ENCODE measurements at places on chromosomes 2 and 18. TPM values are rescaled to one million over a fixed set of nuclear protein-coding genes. Genes with fewer than 3 reads are reported as not detected.

VAMP8 gene
- 0.43 TPM for total RNA-seq

SLC5A7 gene
- not detected for total RNA-seq

GCG gene
- not detected for total RNA-seq

ZBTB7C gene
- 1.1 TPM for total RNA-seq

CCDC68 gene
- not detected for total RNA-seq

CDK15 gene
- total RNA-seq: 8.0 TPM

GPATCH11 gene
- 3.4 TPM for total RNA-seq

POTEC gene
- 0.10 TPM for total RNA-seq

CCDC102B gene
- total RNA-seq: 11.0 TPM

FOXI3 gene
- not detected for total RNA-seq

BOLL gene
- total RNA-seq: not detected

GCA gene
- total RNA-seq: 11.3 TPM

CRYBA2 gene
- not detected for total RNA-seq

DSG2 gene
- 26.4 TPM for total RNA-seq

DSG1 gene
- total RNA-seq: 0.02 TPM

TMEM37 gene
- 1.5 TPM for total RNA-seq

RNF25 gene
- 59.5 TPM for total RNA-seq

ACADL gene
- not detected for total RNA-seq

COL4A3 gene
- not detected for total RNA-seq

MATN3 gene
- 0.46 TPM for total RNA-seq

GPR35 gene
- total RNA-seq: 0.75 TPM

COPS8 gene
- total RNA-seq: 217 TPM

FSHR gene
- total RNA-seq: not detected

CD8A gene
- total RNA-seq: not detected

SPR gene
- 52.5 TPM for total RNA-seq

CYS1 gene
- total RNA-seq: 1.1 TPM

RUFY4 gene
- not detected for total RNA-seq

SPATA3 gene
- total RNA-seq: not detected

SPP2 gene
- total RNA-seq: not detected

CIB4 gene
- total RNA-seq: not detected

DTNA gene
- 11.7 TPM for total RNA-seq

PRSS56 gene
- total RNA-seq: not detected

MCM6 gene
- 23.6 TPM for total RNA-seq

CYP27A1 gene
- not detected for total RNA-seq

KCNK3 gene
- 0.12 TPM for total RNA-seq

KATNAL2 gene
- 6.8 TPM for total RNA-seq

C2orf66 gene
- total RNA-seq: not detected

EMILIN1 gene
- total RNA-seq: 10.8 TPM

SP140 gene
- not detected for total RNA-seq

RESP18 gene
- total RNA-seq: not detected

GREB1 gene
- 6.6 TPM for total RNA-seq

All from H4 (cell line).